ENCODE measurements at places on chromosomes 5 and 9. TPM values are rescaled to one million over a fixed set of nuclear protein-coding genes. Genes with fewer than 3 reads are reported as not detected.

SLC6A7 gene
- total RNA-seq = not detected

C1QTNF2 gene
- not detected for total RNA-seq

MELK gene
- total RNA-seq = 23.6 TPM

EFNA5 gene
- 53.3 TPM for total RNA-seq

SLC22A4 gene
- 4.7 TPM for total RNA-seq
